ENCODE measurements at places on chromosomes 6 and 20.

DNA sequence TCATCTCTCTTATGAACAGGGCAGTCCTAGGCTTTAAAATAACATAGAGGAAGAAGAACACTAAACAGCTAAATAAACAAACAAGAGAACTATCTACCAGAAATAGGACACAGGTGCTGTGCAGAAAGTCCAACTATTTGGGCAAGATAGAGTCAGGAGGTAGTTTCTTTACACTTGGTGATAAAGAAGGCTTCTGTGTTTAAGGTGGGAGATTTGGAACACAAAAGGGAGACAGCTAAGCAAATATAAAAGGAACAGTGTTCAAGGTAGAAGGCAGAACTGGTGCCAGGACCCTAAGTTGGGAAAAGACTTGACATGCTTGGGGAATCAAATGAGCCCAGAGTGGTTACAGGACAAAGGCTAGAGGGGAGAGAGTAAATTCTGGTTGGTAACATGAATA, 110.5 kb downstream of the MANEA start:
- DNase-seq = no peak

DNA sequence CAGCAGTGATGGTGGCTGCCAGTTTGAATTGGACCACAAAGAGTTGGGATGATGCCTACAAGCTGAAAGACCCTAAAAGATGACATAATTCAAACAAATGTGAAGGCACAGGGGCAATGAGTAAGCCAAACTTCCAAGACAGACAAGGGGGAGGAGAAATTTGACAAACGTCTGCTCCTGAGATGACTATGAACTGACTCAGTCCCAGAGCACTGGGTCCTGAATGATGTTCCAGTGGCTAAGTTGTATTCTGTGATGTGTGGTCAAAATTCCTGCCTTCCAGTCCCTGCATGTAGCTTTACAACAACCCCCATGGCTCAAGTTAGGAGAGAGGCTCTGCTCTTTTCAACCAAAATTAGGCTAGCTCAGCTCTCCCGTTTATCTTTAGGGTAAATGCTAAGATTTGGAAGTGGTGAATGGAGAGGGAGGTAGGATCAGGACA, 86.1 kb upstream of the SIRPA start:
- peak; percentile 55 for DNase-seq

- DNase-seq = no peak
Observed at GRCh38 chr20:47865912-47866311, 80.6 kb upstream of the SULF2 start.

DNA sequence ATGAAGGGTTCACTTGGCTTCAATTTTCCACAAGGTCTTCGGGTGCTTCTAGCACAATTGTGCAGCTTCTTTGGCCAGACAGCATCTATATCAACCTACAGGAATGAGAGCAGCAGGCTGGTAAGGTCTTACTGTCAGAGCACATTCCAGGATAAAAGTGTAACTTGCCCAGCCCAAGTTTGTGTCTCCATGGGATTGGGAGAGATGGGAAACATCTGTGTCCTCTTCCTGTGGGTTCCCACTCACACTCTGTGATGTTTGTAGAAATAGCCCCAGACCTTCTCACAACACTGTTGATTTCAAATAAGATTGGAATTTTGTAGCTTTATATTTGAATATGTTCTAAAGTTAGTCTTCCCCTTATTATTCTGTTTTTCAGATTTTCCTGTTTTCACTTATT, 83.4 kb upstream of the RGS17 start:
- DNase-seq = no peak

DNA sequence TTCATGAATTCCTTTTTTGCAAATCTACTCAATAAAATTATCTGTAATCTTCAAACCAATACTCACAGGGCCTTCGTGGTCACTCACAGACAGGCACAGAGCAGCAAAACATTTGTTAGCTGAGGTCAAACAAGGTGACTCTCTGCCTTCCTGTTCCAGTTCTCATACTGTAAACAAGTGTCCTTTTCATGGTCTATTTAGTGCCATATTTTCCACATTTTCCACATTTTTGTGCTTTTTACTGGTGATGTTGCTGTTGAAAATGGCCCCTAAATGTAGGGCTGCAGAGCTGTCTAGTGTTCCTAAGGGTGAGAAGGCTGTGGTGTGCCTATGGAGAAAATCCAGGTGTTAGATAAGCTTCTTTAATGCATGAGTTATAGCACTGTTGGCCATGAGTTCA, 133.1 kb upstream of the COL21A1 start:
- DNase-seq = no peak

- no peak for DNase-seq
Observed at GRCh38 chr6:10248378-10248843, 166.5 kb downstream of the TFAP2A start.

GRCh38 chr20:50303573-50304500, 113.2 kb downstream of the CEBPB start:
- DNase-seq = peak; percentile 98

- DNase-seq = no peak
Observed at GRCh38 chr20:15195378-15195777, 858.0 kb upstream of the FLRT3 start.

GRCh38 chr6:121236984-121237383, 97.3 kb downstream of the TBC1D32 start:
- DNase-seq = no peak

Data from esophagus muscularis mucosa (tissue), 4 donors.